HuH-7.5 (cell line): ENCODE measurements at places on chromosomes 13 and 19.
A peak's percentile ranks its signal among the peaks of the same experiment; 100 is the strongest.

GRCh38 chr13:50576156-50576555 lies 267.3 kb downstream of the DLEU7 start:
- no peak for DNase-seq

- DNase-seq: no peak
Measured at GRCh38 chr13:73412933-73413332, 354.1 kb downstream of the KLF5 start.

GRCh38 chr13:20359335-20359734 lies 127.2 kb upstream of the GJB6 start:
- no peak for DNase-seq

DNA sequence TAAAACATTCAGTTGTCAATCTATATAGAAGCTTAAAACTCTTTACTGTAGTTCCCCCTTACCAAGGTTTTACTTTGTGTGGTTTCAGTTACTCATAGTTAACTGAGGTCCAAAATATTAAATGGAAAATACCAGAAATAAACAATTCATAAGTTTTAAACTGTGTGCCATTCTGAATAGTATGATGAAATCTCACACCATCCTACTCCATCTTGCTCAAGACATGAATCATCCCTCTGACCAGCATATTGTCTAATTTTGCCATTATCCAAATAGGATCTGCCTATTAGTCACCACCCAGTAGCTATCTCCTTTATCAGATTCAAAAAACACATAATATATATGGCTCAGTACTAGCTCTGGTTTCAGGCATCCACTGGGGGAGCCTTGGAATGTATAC lies 22.4 kb downstream of the ZNF571 start:
- no peak for DNase-seq

DNA sequence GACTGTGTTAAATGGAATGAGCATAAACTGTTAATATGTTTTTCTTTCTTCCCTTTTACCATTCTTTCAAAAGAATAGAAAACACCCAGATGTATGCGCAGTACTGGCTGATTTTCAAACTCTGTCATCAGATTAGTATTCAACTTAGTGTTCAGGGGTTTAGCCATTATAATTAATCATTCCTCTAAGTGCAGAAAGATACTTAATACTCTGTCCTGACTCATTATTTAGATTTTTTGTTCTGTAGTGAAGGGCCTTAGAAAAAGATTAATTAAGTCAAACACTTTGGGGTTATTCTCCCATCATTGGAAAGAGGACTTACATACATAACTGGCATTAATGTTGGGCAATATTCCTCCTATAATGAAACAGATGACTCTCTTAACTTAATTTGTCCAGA lies 1316.7 kb upstream of the SLC10A2 start:
- no peak for DNase-seq

DNA sequence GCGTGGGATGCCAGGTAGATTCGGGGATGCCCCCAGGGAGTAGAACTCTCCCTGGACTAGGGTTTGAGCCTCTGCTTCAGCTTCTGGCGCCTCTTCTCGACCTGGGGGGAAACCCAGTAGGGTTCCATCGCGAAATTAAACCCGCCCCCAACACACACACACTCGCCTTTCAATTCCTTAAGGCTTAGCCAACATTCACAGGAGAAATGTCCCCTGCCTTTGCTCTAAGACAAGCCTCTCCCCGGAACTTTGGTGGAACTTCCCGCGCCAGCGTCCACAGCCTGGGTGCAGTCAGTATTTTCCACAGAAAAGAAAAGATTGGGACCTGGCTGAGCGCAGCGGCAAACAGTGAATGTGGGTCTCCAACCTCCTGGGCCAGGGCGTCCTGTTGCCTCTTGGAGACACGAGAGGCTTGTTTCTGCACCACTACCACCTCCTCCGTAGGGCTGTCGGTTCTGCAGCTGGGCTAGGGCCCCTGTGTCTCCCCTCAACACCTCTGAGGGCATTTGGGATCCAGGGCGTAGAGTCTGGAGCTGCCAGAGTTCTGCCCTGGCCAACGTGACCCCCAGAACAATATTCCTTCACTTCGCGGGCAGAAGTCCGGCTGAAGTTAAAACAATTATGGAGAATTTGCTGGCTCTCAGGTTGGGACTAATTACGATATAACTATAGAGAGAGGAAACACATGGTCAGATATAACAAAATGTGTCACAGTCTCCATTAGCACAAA lies 3.2 kb downstream of the PDX1 start:
- no peak for DNase-seq

DNA sequence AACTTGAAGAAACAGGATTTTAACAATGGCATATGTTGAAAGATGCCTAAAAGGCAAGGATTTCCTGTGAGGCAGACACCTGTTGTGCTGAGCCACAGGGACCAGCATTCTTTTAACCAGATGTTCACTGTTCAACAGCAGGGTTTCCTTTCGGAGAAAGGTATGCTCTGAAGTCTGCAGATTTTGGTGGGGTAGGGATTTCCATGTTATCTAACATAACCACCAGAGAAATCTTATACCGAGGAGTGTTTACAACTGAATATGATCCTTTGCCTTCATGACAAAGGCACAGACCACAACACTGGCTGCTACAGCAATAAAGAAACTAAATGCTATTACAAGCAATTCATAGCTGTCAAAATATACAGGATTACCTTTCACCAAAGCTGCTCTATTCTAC lies 48.1 kb downstream of the MPHOSPH8 start:
- no peak for DNase-seq

- no peak for DNase-seq
Measured at GRCh38 chr19:17335575-17335974, 920 bp upstream of the ANO8 start.

DNA sequence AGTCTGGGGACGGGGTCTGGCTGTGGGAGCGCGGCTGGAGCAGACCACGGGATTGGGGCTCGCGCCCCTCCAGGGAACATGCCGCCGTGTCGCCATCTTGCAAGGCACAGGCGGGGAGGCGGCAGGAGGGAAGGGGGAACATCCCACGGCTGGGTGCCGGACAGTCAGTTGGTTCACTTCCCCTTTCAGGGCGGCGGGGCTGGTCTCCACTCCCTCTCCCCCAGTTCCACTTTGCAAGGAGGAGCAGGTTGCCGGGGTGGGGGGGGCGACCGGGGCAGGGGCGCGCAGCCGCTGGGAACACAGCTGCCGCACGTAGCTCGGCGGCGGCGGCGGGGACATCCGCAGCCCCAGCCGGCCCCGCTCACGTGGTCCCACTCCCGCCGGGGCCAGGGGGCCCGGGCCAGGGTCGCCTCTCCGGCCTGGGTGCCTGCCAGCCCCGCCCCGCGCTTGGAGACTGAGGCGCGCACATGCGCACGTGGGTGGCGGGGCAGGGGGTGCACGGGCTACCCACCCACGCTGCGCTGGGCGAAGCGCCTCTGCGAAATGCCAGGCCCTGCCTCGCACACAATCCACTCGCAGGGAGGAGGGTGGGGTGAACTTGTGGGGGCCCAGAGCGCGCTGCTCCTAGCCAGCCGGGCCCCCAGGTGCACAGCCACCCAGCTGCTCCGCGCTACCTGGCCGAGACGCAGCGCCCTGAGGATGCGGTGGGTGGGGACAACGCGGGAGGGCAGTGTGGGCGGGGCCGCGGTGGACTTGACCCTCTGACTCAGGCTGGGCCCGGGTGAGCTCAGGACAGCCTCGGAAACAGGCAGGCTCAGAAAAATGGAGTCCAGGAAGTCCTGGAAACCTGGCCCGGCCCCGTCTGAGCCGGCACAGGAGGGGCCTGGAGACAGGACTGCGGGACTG lies 6.4 kb downstream of the KLF16 start:
- DNase-seq: peak; percentile 95

DNA sequence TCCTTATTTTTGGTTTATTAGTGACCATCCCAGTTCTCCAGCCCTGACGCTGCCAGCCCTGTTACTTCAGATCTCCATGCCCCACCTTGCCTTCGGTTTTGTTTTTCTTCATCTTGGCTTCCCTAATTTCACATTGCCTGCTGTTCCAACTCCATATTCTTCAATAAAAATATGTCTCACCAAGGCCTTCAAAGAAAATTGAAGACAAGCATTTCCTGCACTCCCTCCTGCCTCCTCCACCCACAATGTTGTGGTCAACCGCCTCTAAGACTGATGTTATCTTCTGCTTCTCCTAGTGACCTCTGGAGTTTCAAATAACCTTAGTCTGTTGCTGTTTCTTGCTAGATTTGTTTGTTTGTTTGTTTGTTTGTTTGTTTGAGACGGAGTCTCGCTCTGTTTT lies 14.6 kb downstream of the PLD3 start:
- no peak for DNase-seq

DNA sequence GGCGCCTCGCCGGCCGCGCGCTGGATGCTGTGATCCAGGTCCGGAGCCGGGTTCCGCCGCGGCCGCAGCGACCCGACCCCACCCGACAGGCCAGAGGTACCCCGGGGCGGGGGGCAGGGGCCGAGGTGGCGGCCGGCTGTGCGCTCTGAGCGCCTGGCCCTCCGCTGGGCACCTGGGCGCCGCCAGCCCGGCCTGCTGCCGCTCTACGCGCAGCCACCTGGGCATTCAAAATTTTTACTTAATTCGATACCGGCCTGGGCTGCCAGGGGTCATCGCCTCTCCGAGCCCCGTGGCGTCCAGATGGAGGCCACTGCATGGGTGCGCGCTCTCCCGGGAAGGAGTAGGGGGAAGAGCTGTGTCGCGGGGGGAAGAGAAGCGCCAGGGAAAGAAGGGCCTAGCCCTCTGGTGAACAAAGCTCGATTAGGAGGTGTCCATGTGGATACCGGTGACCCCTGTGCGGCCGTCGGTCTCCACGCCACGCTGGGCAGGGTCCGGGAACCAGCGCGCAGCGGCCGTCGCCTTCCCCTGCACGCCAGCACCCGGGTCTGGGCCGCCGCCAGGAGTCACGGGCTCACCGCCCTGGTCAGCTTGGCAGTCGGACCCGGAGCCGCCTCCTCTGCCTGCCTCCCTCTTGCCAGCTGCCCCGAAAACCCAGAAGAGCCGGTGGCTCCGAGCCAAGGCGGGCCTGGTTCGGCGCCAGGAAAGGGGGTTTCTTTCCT lies 666 bp downstream of the BIVM start:
- peak; percentile 33 for DNase-seq

GRCh38 chr19:13884726-13885591 lies 8.0 kb downstream of the NANOS3 start:
- DNase-seq: no peak

- DNase-seq: no peak
Measured at GRCh38 chr13:77874406-77874805, 44.2 kb downstream of the EDNRB start.

GRCh38 chr19:53915000-53915399 lies 5.9 kb downstream of the CACNG7 start:
- no peak for DNase-seq

- DNase-seq: no peak
Measured at GRCh38 chr19:46880431-46880830, 19.6 kb downstream of the ARHGAP35 start.

- no peak for DNase-seq
Measured at GRCh38 chr19:16612636-16613035, 15.4 kb downstream of the MED26 start.

- peak; percentile 100 for DNase-seq
Measured at GRCh38 chr19:506404-507285, 652 bp upstream of the TPGS1 start.

GRCh38 chr13:40999416-40999815 lies 19.7 kb downstream of the ELF1 start:
- no peak for DNase-seq

DNA sequence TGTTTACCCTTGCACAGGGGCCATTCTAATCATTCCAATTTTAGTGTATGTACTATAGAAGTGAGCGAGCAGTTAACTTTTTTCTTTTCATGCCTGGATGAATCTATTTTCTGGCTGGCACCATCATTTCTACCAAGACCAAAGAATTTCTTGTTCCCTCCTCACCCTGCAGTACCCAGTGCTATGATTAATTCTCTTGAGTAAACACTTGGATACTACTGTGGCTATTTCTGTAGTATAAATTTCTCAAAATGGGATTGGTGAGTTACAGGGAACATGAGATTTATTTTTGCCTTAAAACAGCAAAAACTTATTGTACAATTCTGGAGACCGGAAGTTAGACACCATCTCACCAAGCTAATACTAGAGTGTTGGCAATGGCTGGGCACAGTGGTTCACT lies 7.6 kb downstream of the ZNF446 start:
- DNase-seq: no peak

- no peak for DNase-seq
Measured at GRCh38 chr13:100280681-100281080, 191.8 kb downstream of the PCCA start.

DNA sequence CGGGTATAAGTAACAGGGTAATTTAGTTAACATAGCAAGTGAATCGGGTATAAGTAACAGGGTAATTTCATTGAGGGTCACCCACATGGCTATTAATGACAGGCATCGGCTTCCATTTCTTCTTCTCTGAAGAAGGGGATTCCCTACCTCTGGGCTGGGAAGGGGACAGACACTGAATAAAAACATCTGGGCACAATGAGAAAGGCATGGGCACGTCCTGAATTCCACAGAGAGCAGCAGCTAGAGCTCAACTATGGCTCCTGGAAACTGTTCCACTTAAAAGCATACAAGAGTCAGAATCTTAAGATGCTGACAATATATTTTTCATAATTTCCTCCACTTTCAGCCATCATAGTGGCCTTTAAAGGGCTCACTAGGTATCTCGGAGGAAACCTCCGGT lies 51.8 kb downstream of the CRYL1 start:
- DNase-seq: no peak

DNA sequence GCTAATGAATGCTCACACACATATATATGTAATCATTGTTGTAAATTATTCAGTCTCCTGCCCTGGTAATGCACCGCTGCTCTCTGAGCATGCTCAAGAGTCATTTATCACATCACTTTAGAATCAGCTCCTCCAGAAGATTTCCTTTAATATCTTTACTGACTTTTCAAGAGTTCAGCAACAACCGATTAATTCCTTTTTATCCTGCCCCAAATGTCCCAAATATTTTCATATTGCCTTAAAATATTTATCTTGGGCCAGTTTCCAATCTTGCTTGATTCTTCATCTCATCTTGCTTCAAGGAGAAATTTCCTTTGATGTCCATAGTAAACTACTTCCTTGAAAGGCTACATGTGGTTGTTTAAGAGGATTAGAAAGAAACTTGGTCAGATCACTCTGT lies 132.5 kb downstream of the NHLRC3 start:
- no peak for DNase-seq

DNA sequence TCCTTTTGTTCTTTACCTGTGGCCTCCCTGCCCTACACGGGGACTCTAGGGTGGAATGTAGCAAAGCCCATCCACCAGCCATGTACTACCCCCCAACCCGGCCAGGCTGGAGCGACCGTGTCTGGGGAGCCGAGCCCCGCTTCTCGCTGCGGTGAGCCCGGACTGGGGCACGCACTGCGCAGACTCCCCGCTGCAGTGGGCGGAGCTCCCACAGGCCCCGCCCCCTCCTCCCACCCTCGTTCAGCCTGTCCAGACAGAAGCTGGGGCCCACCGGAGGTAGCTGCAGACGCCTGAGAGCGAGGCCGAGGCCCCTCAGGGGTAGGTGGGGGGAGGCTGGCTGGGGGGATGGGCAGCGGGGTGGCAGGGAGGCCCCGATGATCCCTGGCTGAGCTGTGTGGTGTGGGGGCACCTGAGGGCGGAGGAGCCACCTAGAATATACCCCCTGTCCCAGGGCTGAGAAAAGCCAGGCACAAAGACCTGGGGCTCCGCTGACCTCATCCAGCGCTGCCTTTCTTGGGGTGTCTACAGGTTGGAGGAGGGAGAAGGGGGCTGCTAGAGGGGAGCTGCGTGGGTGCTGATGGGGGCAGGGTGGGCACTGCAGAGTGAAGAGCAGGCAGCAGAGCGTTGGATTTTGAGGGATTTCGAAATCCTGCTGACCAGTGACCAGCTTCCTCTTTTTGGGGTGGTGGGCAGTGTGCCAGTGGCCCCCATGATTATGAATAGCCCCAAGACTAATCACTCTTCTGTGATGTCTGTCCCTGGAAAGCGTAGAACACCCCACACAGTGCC lies 17.3 kb downstream of the PLD3 start:
- DNase-seq: no peak
